ENCODE measurements at places on chromosomes 12 and 14.

- DNase-seq, result no peak
These were observed 128.4 kb upstream of the SSTR1 start for GRCh38 chr14:38079268-38079667.

DNA sequence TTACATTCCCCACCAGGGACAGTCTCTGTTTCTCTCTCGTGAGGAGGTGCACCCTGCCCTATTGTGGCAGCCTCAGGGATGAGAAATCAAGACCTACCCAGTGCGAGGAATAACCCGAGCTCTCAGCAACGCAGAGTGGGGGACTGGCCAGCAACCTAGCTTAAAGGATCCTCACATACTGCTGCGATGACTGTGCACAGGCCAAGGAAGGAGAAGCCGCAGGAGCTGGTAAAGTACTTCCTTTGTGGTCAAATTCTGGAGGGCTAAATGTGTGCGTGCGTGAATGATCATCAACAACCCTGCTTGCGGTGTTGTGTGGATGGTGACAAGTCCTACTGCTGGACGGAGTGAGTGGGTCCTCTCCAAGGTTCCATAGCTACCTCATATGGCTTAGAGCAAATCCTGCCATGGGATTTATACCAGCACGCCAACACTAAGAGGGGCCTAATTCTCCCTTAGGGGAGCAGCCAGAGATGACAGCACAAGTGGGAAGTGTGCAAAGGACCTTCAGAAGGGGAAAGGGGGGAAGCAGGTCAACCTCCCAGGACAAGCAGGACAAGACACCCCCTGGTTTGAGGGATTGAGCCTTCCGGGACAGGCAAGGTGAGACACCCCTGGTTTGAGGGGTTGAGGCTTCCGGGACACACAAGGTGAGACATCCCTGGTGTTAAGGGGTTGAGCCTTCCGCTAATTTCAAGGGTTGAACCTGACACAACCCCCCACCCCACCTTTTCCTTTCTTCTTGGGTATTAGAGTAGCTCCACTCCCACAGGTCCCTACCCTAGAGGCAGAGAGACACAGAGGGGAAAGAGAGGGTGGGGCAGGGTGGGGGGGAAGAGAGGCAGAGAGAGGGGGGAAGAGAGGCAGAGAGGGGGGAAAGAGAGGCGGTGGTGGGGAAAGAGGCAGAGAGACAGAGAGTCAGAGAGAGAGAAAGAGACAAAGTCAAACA lies 58.8 kb upstream of the AP4S1 start:
- DNase-seq, result no peak

DNA sequence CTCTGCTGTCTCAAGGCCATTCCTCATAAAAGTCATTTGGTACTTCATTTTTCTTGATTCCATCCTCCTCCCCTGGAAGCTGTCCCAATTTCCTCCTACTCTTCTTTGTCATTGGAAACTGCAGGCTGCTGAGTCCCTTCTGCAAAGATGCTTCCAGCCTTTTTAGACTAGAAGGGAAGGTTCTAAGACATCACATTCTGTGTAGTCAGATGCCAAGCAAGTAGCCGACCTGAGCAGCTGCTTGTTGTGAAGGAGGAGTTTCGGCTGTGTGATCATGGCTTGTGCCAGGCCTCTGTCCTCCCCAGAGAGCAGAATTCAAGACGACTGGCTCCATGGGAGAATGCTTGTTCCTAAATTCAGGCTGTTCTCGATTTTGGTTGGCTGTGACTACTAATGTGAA lies 8.7 kb downstream of the RFC5 start:
- DNase-seq, result no peak

GRCh38 chr12:2011643-2012607 lies 7.7 kb upstream of the DCP1B start:
- DNase-seq, result no peak

GRCh38 chr12:56162468-56163290 lies 4.5 kb downstream of the MYL6 start:
- no peak for DNase-seq

DNA sequence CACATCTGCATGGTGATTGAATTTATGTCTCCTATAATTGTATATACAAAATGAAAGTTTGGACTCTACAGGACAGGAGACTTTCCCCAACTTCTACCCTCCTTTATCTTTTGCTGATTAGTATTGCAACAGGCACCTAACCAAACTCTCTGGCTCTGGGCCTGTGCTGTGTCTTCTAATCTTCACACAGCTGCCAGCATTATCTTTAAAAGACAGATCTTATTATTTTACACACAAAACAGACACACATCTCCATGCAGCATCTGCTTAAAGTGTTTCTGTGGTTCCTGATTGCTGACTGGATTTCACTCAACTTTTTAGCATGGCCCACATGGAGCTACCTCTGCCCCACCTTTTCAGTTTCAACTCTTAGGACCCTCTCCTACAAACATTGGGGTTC lies 154.9 kb upstream of the PELI2 start:
- DNase-seq, result no peak

DNA sequence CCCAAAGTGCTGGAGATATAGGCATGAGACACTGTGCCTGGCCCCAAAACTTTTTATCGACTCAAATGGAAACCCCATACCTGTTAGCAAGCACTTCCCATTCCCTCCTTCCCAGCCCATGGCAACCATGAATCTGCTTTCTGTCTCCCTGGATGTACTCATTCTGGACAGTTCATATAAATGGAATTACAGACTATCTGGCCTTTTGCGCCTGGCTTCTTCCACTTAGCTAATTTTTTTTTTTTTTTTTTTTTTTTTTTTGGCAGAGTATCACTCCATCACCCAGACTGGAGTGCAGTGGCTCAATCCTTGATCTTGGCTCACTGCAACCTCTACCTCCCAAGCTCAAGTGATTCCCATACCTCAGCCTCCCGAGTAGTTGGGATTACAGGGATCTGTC lies 134.5 kb upstream of the MED13L start:
- no peak for DNase-seq

- no peak for DNase-seq
These were observed 32.6 kb upstream of the HIF1A start for GRCh38 chr14:61662437-61663311.

DNA sequence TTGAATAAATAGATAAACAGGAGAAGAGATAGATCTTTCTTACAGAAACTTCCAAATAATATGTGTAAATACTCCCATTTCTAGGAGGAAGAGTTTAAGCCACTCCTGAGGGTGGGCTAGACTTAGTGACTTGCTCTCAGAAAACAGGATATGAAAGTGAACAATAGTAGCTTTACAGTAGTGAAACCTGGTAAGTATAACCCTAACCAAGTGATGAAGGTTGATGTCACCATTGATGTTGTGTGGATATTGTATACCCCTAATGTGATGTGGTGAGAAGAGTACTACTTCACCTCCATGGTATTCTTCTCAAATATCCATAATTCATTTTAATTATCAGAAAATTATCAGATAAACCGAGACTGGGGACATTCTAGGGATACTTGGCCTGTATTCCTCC lies 20.9 kb downstream of the AKAP6 start:
- no peak for DNase-seq

DNA sequence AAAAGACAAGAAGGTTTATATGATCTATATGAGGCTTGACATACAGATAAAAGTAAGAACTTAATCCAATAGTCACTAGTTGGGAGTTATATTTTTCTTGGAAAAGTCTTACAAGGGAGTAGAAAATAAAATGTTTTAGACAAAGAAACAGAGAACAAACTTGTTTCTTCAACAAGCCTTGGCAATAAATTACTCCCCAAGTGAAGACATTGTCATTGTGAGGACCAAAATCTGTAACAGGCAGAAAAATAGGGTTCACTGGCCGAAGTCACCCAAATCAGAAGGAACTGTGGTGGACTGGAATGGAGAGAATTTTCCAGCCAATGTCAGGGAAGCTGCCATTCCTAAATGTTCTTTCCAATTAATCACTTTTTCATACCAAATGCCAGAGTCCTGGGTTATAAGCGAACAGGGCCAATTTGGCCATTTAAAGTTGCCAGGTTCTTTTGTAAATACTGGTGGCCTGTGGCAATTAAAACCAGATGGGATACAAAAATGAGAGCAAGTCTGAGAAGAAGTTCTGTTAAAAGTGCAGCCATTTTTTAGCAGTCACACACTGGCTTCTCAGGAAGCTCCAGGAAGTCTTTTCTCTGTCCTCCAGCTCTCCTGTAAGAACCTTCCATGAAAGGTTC lies 117.3 kb upstream of the OVCH1 start:
- DNase-seq, result no peak

DNA sequence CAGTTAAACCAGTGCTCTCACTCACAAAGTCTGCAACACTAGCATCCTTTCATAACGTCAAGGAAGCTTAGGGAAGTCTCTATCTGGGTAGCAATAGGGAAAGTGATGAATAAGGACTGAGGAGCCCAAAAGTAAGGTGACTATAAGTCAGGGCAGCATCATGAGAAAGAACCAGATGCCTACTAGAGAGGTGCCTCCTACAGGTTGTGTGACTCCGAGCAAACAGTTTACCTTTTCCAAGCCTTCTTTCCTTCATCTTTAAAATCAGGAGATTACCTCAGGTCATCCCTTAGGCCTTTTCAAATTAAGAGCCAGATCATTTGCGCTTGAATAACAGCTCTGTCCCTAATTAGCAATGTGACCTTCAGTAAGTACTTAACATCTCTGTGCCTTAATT lies 40.2 kb downstream of the RTN1 start:
- DNase-seq, result no peak

- no peak for DNase-seq
These were observed 17.7 kb upstream of the SLC38A2 start for GRCh38 chr12:46390304-46390703.

- DNase-seq, result no peak
These were observed 2.9 kb downstream of the TMEM121 start for GRCh38 chr14:105529319-105529568.

- no peak for DNase-seq
These were observed 247.4 kb downstream of the CACNA1C start for GRCh38 chr12:2300168-2300567.

DNA sequence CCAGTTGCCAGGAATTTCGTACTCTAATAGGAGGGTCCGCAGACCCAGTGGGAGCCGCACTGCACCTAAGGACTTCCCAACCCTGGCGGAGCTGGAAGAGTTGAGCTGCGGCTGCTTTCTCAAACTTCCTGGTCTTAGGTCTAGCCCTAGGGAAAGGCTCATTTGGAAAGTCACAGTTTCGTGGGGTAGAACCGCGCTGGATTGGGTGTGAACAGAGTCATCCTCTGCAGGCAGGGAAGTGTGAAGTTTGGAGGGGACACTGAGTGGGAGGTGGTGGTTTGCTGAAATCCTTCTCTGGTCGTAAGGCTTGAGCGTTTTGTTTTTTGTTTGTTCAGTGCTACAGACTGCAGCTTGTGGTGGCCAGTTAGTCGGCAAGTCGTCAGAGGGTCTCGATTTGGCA lies 18.8 kb downstream of the PRKAB1 start:
- no peak for DNase-seq

DNA sequence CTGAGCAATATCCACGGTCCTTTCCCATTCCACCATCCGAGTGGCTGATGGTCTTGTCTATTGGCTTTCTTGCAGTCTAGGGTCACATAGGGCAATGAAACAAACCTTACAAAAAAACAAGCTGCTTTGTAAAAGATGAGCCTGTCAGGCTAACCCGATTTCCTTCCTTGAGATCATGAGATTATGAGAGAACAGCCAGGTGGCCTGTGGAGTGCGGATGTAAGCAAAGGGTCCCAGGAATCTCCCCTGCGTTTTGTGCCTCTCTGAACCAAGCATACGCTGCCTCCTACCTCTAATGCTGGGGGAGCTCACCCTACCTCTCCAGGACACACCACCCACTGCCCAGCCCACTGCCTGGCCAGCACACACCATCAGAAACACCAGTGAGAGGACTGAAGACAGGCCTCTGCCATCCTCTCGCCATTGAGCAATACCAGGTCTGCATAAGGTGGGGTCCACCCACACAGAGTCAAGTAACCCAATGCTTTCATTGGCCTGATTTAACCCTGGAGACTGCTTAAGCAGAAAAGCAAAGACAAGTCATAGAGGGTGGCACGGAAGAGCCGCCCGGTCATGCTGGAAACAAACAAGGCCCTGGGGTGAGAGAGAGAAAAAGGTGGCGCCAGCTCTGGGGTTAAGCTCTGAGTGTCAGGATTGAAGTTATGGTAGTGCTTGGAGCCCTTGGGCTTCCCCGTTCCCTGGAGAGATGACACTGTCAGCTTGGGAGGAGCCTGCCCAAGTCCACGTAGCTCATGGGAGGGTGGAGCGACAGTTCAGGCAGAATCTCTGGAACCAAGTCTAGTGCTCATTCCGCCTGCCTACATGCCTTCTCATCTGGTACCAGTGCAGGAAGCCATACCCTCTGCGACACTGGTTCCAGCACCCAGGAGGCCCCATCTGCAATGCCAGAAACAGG lies 46.6 kb downstream of the CALM1 start:
- no peak for DNase-seq

GRCh38 chr14:33039311-33039710 lies 100.6 kb downstream of the NPAS3 start:
- DNase-seq, result no peak

GRCh38 chr12:89862511-89863445 lies 154.1 kb upstream of the ATP2B1 start:
- DNase-seq, result no peak

GRCh38 chr14:59678352-59678751 lies 101.7 kb upstream of the CCDC175 start:
- no peak for DNase-seq

DNA sequence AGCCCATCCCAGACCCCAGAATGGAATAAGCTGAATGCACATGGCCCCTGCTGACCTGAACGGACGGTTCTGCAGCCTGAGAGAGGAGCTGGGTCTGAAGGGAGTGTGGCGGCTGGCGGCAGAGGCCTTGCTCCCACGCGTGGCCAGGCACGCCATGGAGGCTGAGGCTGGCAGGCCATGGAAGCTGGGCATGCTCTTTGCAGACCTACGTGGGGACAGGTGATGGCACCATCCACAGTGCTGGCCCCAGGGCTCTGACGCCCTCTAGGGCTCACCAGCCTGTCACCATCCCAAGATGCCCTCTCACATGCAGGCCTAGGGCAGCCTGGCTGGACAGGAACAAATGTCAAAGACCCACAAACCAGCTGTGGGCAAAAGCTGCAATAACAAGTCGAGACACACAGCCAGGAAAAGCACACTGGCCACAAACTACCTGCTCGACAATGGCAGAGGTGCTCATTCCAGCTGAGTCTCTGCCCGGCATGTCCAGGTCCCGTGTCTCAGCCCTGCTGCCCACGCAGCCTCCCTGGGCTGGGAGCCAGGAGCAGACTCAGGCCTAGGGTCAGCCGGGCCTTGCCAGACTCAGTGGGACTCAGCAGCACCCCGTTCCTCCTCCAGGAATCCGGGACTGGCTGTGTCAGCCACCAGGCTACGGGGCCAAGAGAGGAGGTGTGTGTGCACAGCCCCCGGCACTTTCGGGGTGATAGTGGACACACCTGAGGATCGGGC lies 19.7 kb downstream of the BTBD6 start:
- DNase-seq, result no peak

DNA sequence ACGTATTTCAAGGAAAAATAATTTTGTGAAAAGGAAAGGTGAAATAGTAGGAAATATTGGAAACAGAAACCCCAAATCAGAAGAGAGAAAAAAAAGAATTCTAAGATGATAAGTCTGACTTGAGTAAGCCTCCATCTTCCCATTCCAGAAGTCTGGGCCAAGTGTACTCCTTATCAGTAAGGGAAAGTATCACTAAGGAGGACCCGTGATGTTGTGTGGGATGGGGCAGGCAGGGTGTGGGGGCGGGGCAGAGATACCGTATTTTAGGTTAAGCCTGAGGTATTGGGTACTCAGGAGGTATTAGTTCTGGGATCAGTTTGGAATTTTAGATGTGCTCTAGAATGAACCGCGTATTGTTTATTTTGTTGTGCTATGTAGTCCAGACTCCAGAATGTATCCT lies 33.8 kb upstream of the PSMA6 start:
- no peak for DNase-seq

GRCh38 chr12:2355198-2355597 lies 302.4 kb downstream of the CACNA1C start:
- no peak for DNase-seq

GRCh38 chr12:112458751-112459150 lies 40.0 kb downstream of the PTPN11 start:
- no peak for DNase-seq
